ENCODE measurements at places on chromosomes 1 and 21.

- DNase-seq = no peak
These were observed 208.9 kb upstream of the C1orf174 start for GRCh38 chr1:4108758-4109627.

GRCh38 chr21:44471341-44471740, 16.0 kb downstream of the LRRC3 start:
- DNase-seq = no peak

DNA sequence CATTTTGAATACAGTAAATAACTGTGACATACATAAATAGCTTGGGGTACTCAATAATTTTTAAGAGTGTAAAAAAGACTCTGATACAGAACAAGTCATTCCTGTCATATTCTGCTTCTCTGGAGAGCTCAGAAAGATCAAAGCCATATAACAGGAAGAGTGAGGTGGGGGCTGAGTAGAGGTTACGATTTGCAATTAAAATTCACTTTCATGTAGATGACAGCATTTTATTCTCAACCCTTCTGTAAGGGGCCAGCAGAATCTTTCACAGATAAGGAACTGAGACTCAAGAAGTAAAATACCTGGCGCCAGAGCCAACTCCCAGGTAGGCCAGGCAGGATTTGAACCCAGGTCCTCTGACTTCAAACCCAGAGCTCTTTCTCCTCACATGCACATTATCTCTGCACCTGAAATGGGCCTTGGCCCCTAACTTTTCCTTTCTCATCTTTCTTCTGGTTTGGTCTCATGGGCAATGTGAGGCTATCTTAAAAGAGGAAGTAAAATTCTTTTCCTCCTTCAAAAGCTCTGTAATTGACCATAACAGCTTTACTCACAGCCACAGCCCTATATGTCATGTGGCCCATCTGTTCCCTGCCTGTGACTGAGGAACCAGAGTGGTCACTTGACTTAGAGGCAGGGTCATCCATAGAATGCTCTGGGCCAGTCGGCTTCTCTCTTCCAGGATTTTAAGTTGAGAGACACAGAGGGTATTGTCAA, 80.9 kb upstream of the SYT6 start:
- no peak for DNase-seq

DNA sequence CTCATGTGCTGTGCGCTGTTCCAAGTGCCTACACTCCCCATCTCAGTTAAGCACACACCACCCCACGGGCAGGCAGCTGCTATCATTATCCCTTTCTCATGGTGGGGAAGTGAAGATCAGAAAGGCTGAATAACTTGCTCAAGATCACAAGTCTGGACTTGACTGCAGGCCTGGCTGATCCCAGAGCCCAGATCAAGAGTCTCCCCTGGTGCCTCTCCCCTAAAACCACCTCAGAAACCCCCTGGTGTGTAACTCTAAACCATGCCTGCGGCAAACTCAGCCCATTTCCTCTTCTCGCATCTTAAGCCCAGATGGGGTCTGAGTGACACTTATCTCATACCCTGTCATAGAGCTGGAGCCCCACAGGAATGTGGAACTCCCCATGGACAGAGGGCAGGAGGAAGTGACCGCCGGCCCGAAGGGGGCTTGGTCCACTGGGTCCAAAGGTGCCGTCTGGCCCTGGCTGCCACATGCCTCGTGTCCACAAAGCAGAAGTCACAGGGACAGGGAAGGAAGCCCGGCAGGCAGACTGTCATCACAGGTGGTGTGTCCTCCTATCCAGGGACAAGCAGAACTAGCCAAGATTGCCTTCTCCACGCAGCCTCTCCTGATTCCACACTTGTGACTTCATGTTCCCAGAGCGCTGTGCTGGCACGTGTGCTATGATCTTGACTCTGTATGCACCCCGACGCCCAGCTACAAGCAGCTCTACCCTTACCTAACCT, 92.1 kb downstream of the SYF2 start:
- no peak for DNase-seq

DNA sequence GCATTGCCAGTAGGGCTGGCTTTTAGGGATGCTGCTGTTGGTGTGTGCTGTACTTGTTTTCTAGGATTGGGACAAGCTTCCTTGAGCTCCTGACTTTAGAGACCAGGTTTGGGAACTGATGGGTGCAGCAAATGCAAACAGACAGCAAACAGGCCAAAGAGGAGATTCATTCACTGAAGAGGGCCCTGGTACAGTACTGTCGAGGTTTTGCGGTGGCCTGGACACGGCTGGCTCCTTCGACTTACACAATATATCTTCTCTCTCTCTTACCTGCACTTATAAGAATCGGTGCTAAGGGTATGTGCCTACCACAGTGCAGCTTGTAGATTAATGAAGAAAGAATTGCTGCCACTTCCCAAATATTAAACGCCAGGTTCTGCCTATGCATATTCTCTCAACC, 44.6 kb downstream of the ATP1A1 start:
- DNase-seq = no peak

- DNase-seq = peak; percentile 3
These were observed 114.4 kb downstream of the DMRTA2 start for GRCh38 chr1:50308878-50309277.

DNA sequence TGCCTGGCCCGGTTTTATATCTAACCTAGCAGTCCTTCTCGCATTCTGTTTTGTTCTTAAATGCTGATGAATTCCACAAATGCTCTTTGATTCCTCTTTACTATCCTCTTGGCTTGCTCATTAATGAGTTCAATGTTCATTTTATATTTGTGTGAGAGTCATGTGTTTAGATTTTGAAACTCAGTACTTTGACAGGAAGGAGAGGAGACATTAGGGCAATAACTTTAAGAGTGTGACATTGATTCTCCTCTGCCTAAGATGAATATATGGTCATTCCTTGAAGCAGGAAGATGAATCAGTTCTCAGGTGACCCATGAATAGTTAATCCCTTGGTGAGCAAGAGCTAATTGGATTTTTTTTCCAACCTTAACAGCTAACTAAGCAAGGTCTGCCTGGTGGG, 84.1 kb downstream of the MRPS6 start:
- no peak for DNase-seq

GRCh38 chr1:161048949-161049722, 3.4 kb upstream of the USF1 start:
- DNase-seq = no peak

DNA sequence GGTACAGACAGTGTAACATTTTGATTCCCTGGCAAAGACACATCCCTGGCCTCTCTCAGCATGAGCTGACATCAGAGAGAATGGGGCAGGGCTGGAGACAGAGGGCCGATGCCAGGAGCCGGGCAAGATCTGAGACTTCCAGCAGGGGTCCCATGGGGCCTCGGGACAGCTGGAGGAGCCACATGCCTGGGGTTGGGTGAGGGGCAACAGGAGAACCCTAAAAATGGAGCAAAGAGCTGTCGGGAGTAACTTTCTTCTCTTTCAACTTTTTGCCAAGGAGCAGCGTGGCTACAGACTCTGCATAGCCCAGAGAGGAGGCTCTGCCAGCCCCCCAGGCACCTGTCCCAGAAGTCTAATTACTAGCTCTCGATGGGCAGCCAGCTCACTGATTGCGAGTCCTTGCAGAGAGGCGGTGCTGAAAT, 130.8 kb downstream of the LACTBL1 start:
- no peak for DNase-seq

DNA sequence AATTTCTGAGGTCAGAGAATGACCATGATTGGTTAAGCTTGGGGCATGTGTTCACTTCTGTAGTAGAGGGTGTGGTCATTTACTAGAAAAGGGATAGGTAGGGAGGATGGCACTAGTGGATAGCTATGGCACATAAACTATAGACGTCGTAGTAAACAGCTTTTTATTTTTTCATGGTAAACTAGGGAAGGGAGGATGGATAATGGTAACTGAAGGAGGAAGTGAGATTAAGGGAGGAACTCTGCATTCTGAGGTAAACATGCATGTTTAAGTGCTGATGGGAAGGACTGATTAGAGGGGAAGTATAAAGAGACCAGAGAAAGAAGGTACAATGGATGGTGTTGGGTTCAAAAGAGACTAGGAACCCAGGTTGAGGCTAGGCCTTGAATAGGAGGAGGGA, 26.9 kb downstream of the PTGS2 start:
- no peak for DNase-seq

DNA sequence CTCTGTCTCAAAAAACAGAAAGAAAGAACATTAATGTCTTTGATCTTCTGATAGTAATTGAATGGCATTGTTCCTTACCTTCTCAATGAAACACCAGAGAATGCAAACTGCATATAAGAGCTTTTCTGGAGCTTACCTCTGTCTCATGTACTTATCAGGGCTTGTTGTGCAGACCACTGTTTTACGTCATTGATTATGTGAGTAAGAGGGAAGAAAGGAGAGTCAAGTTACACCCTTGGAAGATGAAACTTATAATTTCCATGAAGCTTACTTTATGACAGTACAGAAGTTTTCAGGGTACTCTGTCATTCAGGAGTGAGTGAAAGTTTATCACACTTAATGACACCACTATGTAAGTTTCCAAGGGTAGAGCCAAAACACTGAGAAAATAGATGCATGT, 49.0 kb upstream of the MAB21L3 start:
- DNase-seq = no peak

GRCh38 chr21:45724994-45725843, 81.7 kb downstream of the PCBP3 start:
- DNase-seq = no peak

DNA sequence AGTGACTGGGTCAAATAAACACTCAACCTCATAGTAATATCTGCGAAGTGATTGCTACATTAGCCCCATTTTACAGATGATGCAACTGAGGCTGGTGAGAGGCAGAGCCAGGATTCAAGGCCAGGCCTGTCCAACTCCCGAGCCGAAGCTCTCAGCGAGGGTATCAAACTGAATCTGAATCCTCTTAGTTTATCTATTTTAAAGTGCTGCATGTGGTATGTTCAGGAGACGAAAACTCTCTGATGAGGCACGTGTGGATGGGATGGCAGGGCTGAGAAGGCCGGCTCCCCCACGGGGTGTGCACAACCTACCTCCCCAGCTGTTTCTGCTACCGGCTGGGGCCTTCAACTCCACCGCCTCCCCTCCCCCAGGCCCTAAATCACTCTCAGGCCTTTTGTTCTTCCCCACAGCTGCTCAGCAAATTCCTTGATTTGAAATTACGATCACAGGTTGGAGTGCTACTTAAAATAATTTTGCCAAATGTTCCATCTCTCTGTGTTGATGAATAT, 171.8 kb downstream of the TOMM20 start:
- DNase-seq = no peak

DNA sequence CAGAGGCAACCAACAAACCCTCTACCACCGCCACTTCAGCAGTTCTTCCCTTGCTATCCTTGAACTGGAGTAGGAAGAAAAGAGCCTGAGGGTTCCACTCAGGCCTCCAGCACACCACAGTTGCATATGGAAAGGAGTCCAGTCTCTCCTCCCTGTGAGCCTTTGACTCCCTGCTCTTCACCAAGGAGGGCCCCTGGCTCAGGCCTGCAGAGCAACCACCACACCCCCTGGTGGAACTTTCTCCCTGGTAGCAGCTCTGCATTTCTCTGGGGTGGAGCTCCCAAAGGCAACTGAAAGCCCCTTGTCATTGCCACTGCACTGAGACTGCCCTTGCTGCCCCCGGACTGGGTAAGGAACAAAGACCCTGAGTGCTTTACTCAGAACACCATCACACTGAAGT, 1021.5 kb upstream of the ADGRL2 start:
- no peak for DNase-seq

DNA sequence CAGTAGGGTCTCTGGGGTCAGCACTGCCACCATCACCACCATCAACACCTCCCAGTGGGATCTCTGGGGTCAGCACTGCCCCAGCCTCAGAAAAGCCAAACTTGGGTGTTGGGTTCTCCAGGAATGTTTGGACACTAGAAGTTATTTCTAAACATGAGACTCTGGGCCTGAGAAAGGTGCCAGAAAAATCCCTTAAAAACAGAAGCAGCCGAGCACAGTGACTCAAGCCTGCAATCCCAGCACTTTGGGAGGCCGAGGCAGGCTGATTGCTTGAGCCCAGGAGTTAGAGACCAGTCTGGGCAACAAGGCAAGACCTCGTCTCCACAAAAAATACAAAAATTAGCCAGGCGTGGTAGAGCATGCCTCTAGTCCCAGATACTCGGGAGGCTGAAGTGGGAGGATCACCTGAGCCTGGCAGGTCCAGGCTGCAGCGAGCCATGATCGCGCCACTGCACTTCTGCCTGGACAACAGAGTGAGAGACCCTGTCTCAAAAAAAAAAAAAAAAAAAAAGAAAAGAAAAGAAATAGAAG, 470 bp downstream of the PTAFR start:
- no peak for DNase-seq

GRCh38 chr21:45747802-45748445, 104.4 kb downstream of the PCBP3 start:
- no peak for DNase-seq

- DNase-seq = no peak
These were observed 9.1 kb upstream of the PADI2 start for GRCh38 chr1:17128361-17128760.

DNA sequence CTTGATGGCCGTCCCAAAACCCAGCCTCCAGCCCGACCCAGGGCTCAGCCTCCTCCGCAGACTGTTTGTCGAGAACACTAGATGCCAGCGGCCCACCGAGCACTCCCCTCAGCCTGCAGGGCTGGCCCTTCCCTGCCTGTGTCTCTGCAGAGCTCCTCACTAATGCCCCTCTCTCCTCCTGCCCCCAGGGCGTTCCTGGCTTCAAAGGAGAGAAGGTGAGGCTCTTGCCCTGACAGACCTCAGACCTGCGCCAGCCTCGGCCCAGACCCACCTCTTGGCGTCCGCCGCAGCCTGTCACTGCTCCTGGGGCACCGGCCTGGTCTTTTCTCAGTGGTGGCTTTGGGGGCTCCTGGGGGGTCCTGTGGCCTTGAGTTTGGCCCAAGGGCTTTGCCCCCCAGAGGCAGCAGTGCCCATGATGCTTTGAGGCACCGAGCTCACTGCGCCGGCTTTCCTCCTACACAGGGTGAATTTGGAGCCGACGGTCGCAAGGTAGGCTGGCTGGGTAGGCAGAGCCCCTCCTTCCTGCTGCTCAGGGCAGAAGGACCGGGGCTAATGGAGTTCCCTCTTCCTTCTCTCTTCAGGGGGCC, 18.4 kb downstream of the COL6A2 start:
- DNase-seq = no peak

- no peak for DNase-seq
These were observed 76.5 kb upstream of the FGGY start for GRCh38 chr1:59220356-59220755.

DNA sequence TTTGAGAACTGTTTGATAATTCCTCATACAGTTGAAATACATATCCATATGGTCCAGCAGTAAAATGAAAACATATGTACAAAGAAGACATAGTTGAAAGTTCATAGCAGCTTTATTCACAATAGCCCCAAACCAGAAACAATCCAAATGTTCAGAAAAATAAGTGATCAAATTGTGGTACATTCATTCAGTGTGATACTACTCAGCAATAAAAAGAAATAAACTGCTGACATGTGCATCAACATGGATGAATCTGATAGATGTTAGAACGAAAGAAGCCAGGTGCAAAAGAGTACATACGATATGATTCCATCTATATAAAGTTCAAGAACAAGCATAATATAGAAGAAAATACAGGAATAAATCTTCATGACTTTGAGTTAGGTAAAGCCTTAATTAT, 77.2 kb downstream of the EVI5 start:
- DNase-seq = no peak
